ENCODE measurements at places on chromosomes 13 and 19.

GRCh38 chr13:93758575-93758974 lies 532.0 kb downstream of the GPC6 start:
- DNase-seq: no peak

DNA sequence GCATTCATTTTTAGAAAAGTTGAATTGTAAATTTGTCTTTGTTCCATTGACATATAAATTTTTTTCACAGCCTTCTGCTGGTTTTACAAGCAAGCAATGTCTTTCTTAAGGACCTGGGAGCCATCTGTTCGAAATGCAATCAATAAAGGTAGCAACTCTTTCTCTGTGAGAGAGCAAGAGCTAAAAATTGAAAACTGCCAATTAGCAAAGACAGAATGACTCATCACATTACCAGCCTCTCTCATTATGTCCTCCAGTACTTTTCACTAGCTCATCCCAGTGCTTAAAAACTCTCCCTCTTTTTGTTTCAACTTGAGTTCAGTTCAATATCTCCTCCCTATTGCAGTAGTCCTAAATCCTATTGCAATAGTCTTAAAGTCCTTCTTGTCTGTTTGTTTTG lies 760.7 kb upstream of the SLITRK6 start:
- DNase-seq: peak; percentile 89

GRCh38 chr13:102694937-102695336 lies at the start of gene METTL21C:
TSS of gene METTL21C (minus strand) at chr13:102695044. CDS start at chr13:102694498, 546 bp downstream.
- no peak for DNase-seq

DNA sequence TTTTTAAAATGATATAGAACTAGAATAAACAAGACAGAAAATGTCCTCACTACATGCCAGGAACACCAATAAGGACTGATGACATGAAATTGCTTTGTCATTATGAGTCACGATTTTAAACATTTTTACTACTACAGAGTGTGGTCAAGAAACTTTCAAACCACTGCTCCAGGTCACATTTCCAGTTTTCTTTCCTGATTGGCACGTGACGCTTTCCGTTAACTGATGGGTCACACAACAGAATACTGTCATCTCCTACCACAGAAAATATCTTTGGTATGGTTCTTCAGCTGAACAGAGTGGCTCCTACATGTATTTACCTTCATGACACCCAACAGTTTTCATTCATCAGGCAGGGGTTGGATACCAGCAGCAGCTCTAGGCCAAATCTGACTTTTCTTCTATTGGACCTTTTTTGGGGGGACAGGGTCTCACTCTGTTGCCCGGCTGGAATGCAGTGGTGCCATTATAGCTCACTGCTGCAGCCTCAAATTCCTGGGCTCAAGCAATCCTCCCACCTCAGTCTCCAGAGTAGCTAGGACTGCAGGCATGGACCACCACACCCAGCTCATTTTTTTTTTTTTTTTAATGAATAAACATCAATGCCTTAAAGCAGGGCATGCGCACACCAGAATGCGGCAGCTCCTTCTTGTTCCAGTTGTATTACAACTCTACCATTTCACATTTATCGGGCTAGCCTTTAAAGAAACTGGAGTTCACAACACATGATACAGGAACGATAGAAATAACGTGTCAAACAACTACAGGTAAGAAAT lies 147.4 kb downstream of the RNF17 start:
- DNase-seq: no peak

- DNase-seq: no peak
These were observed 529 bp downstream of the ZNF836 start for GRCh38 chr19:52170863-52171320.

- no peak for DNase-seq
These were observed 13.3 kb upstream of the LAIR2 start for GRCh38 chr19:54489341-54489740.

- no peak for DNase-seq
These were observed 442.9 kb downstream of the FOXO1 start for GRCh38 chr13:40223585-40223984.

GRCh38 chr13:109631069-109631468 lies 155.3 kb downstream of the IRS2 start:
- DNase-seq: no peak

DNA sequence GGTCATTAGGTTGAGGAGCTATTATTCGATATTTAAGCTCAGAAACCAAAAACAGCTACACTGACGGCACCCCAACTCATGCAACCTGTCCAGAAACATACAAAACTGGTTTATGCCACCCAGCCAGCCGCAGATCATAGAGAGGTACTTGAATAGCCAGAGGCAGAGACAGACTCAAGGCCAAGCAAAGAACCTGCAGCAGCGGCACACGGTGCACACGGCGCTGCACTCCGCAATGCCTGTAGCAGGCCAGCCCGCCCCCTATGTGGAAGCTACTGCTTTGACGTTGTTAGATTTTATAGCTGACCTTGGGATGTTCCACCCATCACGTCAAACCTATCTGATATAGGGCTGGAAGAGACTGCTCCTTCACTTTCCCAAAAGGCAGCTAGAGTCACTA lies 11.9 kb upstream of the DHRS12 start:
- DNase-seq: no peak

DNA sequence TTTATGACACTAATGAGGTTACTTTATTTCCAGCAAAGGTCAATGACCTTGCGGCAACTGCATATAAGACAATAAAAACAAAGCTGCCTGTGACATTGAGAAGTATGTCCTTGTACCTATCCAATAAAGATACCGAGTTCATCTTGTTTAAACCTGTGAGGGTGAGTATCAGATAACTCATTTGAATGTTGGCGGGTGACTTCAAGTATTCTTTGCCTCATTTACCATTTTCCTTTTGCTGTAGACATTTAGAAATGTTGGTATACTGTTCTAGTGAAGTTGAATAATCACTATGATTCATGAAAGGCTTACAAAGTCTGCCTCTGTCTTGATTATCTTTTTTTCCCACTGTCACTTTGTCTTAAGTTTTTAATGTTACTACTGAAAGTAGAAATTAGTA lies 65.0 kb downstream of the COG3 start:
- DNase-seq: peak; percentile 11

DNA sequence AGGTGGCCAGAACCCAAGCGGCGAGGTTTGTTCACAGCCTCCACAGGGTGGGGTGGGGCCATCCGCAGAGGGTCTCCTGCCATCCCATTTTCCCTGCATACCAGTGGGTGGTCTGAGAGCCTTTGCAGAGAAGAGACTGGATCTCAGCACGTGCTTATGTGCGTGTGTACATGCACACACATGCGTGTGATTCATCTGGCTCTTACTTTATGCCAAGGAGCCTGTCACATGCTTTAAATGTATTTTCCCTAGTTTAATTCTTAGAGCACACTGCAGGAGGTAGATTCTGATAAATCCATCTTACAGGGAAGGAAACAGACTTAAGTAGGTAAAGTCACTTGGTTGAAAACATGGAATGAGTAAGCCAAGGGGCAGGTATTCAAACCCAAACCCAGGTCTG lies 47.1 kb downstream of the CAPN12 start:
- no peak for DNase-seq

GRCh38 chr19:47153266-47153665 lies 22.6 kb downstream of the SAE1 start:
- DNase-seq: no peak

DNA sequence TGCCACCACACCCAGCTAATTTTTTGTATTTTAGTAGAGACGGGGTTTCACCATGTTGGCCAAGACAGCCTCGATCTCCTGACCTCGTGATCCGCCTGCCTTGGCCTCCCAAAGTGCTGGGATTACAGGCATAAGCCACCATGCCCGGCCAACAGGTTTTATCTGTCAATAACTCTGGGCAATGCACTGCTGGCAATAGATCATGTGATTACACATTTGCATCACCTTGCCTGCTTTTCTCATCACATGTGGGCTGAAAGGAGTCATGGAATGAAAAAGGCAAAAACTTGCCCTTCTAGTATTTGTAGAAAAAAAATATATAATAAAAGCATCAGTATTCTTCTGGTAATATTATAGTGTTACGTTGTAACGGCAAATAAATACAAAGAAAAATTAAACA lies 164.5 kb downstream of the NHLRC3 start:
- DNase-seq: no peak

- DNase-seq: no peak
These were observed 187.6 kb upstream of the TSC22D1 start for GRCh38 chr13:44763615-44764301.

- DNase-seq: no peak
These were observed 2.2 kb upstream of the LYPD5 start for GRCh38 chr19:43804432-43804831.

- peak; percentile 15 for DNase-seq
These were observed 73.9 kb upstream of the SLC10A2 start for GRCh38 chr13:103140001-103140671.

GRCh38 chr19:6602729-6603114 lies 11.8 kb upstream of the CD70 start:
- no peak for DNase-seq

DNA sequence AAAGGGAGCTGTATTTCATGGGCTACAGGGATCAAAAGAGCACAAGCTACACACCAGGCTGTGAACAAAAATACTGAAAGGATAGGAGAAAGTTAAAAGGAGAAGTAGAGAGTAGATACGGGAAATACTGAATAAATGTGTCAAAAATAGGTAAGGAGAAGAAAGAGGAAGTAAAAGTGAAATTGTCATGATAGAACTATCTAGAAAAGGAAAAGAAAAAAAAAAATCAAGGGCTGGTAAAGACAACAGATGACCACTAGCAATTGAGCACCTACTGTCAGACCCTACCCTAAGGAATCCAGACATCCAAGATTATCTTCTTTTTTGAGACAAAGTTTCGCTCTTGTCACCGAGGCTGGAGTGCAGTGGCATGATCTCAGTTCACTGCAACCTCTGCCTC lies 4.8 kb downstream of the RUBCNL start:
- no peak for DNase-seq

GRCh38 chr13:44352671-44353070 lies 21.0 kb upstream of the SERP2 start:
- no peak for DNase-seq

DNA sequence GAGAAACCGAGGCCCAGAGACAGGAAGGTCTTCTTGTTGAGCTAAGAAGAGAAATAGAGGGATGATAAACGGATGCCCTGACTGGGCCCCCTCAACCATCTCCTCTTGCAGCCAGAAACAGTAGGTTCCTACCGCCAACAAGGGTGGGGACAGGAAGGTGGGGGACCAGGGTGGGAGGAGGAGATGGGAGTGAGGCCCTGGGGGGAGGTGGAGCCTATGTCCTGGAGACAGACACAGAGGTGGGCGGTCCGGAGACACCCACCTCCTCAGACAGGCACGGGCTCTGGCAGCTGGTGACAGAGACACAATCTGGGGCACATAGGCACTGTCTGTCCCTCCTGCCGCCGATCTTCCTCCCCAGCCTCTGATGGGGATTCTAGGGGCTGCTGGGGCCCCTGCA lies 16.9 kb downstream of the GADD45B start:
- DNase-seq: no peak

DNA sequence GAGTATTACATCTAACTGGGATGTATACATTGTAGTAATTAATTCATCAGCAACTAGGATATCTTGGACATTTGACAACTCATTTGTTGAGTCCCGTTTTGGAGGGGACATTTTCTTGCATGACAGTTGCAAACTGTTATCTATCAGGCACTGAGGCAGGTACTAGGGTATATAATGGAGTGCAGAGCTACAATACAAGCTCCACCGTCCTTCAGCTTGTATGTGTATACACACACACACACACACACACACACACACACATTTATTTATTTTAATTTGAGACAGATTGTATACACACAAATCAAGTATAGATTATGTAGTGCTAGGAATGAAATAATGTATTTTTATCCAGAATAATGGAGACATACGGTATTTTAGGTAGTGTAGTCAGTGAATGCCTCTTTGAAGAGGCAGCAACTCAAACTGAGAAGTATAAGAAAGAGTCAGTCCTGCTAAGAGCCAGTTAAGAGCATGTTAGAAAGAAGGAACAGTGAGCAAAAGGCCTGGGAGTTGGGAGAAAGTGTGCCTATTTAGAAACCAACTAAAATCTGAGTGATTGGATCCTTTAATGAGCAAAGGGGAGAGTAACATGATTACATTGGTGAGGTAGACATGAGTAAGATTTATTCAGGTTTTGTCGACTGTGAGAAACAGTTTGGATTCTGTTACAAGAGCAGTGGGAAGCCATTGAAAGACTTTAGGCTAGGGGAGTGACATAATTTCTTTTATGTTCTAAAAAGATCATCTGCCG lies 74.5 kb downstream of the NBEA start:
- DNase-seq: no peak

DNA sequence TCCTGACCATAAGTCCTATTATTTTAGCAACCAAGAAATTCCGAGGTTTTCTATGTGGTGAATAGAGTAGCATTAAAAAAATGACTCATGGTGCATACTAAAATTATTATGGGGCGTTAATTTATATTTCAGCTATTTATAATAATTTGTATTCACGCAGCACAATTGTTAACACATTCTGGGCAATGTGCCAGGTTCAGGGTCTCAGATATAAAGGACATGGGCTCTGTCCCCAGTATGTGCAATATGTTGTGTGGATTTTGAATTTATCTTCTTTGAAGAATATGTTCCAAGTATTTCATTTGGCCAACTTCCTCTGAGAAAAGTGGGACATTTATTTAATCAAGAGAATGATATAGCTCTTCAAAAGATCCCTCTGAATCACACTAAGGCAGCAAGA lies 1434.7 kb upstream of the PRR20A start:
- DNase-seq: no peak

GRCh38 chr13:95075506-95075905 lies 225.7 kb downstream of the ABCC4 start:
- no peak for DNase-seq

DNA sequence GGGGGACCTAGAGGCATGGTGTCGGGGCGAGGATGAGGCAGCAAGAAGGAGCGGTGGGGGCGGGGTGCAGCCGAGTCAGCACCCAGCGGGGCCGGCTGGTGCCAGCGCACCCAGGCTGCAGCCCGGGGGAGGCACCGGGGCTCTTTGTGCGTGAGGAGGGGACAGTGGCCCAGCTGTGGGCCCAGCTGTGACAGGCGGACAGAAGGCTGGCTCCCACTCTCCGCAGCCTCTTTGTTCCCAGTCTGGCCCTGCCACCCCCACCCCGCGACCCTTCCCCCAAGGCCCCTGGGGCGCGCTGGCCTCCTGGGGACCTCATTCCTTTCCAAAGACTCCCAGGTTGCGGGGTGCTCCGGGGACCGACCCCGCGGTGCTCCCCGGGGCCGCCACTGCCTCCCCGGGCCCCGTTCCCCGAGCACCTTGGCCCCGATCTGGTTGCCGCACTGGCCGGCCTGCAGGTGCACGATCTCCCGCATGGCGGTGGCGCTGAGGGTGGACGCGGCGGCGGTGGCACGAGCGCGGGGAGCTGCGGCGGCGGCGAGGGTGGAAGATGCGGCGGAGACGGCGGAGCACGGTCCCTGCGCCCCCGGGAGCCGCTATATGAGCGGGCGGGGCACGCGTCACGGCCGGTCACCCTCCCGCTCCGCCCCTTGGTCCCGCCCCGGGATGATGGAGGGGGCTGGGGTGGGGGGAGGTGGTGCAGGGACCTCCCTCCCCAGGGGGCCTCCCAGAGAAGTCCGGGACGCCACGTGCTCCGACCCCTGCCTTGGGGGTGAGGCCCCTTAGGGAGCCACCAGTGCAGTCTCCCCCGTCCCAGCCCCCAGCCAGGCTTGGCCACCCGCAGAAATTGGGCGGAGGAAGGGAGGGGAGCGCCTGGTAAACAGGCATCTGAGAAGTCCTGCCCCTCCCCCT lies at the start of gene TUBB4A:
Gene TUBB4A, minus strand, starts transcription at position 570 of the 909 bp plus-strand sequence. Its CDS starts 97 bp downstream, at position 473.
- peak; percentile 14 for DNase-seq

Measured in NCI-H2171 treated with DMSO at 0.1 percent for 48 hours (cell line).